Activated CD4-positive, alpha-beta memory T cell treated with anti-CD3 and anti-CD28 coated beads for 36 hours (primary cell): ENCODE measurements at places on chromosomes 12 and 14. TPM values are rescaled to one million over a fixed set of nuclear protein-coding genes. Genes with fewer than 3 reads are reported as not detected.

Gene CYP46A1
- total RNA-seq: 0.19 TPM

Gene LRTM2
- total RNA-seq: not detected

DNA sequence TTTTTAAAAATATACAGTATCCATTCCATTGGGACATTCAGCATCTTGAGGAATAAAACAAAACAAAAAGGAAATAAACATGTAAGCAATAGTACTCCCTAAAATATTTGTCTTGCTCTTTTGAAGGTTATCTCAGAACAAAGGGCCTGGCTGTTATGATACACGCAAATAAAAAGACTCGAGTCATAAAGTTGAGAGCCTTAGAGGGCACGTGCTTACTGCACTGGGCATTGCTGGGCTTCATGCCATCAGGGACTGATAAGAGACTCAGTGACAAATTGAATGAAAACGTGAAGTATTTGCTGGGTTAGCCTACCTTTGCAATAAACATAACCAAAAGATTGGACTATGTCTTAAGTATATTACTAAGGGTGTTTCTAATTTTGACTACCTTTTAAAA, 118.9 kb downstream of the SLC35F4 start:
- DNase-seq: no peak

GRCh38 chr12:26196421-26196716, 996 bp downstream of the SSPN start:
- DNase-seq: no peak

DNA sequence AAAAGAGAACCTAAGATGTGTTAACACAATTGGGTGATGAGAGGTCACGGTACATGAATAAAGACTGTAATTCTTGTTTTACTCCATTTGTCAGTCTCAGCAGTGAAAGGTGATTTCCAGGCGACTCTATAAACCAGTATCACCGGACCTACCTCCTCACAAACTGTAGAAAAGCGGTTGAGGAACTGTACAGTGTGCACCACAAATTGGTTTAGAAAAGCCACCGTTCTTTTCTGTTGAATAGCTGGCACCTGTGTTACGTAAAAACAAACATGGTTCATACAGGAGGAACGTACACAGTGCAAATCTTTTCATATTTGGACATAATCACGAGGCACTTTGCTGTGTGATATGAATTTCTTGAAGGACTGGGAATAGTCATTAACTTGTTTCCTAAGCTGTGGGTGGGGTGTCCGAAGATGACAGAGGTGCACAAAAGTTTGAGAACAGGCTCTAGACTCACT, 663 bp downstream of the WASHC3 start:
- DNase-seq: peak; percentile 53

DNA sequence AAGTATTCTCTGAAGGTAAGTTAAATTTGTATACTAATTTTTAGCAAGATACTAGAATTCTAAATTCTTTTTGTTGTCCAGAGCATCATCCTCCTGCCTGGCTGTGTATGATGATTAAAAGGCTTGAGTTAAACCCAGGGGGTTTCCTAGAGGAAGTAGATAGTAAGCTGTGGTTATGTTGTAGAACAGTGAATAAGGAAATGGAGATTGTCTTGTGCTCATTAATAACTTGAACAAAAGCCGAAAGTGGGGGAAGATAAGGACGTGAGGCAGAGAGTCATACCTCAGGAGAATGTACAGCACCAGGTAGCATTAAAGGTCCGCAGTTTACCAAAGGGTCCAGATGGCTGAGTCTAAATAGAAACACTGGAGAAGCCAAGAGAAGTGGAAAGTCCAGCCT, 42.0 kb downstream of the CKB start:
- DNase-seq: no peak

DNA sequence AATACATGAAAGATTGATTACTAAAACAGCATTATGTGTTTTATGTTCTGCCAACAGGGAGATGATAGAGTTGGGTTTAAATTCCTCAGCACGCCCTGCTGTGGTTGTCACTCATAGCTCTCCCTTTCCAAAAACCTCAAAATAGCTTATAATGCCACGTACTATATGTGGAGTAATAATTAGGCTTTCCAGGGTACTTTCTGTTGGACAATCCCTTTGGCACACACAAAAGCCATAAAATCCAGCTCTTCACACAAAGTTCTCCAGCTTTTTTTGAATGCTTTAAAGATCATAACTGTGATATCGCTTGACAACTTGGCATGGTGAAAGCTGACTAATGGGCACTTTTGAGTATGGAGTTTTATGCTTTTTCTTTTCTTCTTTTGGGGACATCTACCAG, 145.3 kb upstream of the DCN start:
- DNase-seq: no peak
